ENCODE measurements at places on chromosomes 1 and 21.

GRCh38 chr1:210908257-210908656, 225.7 kb downstream of the KCNH1 start:
- no peak for DNase-seq

DNA sequence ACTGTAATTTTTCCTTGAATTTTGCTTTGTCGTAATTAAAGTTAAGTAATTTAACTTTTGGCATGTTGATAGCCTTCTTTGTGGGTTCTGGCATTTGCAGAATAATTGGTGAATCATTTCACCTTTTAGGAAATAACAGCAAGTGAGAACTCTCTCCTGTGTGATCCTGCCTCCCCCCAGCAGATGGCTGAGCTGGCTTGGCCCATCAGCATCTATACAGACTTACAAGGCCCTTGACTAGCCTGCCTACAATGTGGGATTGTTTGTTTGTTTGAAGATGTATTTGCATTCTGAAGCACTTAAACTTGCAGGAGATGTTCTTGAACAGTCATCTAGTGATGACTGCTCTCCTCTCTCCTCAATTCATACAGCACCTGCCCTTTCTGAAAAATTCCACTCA, 55.9 kb downstream of the MACO1 start:
- DNase-seq: peak; percentile 75

- DNase-seq: no peak
These were observed 28.7 kb upstream of the FASLG start for GRCh38 chr1:172630056-172630818.

GRCh38 chr1:53140451-53140850, 2.0 kb downstream of the SLC1A7 start:
- DNase-seq: no peak

- no peak for DNase-seq
These were observed 214.8 kb downstream of the RERE start for GRCh38 chr1:8602471-8603219.

- no peak for DNase-seq
These were observed 41.7 kb upstream of the GPR153 start for GRCh38 chr1:6302568-6302967.

GRCh38 chr21:35249636-35250035, 200.5 kb upstream of the RUNX1 start:
- DNase-seq: no peak

GRCh38 chr1:182608845-182609610, 4.8 kb upstream of the RGS16 start:
- no peak for DNase-seq

- no peak for DNase-seq
These were observed 31.5 kb downstream of the COL18A1 start for GRCh38 chr21:45436351-45437065.

DNA sequence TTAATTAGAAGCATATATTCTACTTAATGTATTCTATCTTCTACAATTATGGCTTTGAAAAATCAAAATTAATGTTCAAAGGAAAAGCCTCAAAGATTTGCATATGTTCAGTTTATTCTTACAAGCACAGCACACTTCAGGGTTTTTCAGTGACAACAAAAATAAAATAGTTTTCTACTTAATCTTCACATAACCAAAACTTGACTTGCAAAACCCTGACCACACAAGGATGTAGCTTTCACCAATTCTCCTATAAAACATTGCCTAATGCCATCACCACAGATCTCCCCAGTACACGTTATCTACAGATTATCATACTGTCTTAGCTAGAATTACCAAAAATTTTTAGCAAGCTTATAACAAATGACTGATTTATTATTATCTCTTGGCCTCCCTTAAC, 23.3 kb downstream of the LPAR3 start:
- DNase-seq: no peak

GRCh38 chr1:149937759-149938158, 1.1 kb upstream of the MTMR11 start:
- DNase-seq: no peak

DNA sequence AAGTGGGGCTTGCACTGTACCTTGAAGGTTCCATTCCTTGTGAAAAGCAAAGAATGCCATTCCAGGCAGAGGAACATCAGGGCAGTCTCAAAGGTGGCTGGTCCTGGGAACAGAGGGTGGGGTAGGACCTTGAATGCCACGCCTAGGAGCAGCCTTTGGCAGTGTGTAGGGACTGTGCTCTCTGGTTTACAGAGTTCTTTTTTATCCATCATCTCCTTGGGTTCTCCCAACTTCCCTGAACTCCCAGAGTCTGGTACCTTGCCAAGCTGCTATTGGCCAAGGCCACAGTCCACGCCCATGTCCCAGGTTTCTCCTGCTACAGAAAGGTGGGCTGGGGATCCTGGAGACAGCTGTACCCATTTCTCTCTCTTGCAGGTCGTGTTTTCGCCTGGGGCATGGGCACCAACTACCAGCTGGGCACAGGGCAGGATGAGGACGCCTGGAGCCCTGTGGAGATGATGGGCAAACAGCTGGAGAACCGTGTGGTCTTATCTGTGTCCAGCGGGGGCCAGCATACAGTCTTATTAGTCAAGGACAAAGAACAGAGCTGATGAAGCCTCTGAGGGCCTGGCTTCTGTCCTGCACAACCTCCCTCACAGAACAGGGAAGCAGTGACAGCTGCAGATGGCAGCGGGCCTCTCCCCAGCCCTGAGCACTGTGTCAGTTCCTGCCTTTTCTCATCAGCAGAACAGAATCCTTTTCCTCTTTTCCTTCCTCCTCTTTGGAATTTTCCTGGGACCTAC, 15.3 kb upstream of the TRNAU1AP start:
- no peak for DNase-seq

- no peak for DNase-seq
These were observed 25.5 kb upstream of the CITED4 start for GRCh38 chr1:40887652-40888051.

- DNase-seq: no peak
These were observed 51.4 kb downstream of the RHBG start for GRCh38 chr1:156420205-156421061.

DNA sequence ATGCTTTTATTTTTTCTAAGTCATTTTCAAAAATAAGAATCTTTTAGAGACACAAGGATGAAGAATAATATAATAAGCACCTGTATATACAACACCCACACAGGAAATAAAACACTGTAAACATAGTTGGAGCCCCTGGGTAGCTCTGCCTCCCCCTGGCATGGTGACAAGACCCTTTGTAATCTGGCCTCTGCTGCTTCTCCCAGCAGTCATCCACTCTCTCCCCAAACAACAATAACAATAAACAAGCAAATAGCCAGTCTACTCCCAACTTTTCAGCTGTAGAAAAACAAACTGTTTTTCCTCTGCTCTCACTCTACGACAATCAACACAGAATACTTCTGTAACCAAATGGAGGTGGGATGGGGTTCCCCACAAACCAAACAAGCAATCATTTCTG, 110.1 kb downstream of the CSMD2 start:
- DNase-seq: no peak

DNA sequence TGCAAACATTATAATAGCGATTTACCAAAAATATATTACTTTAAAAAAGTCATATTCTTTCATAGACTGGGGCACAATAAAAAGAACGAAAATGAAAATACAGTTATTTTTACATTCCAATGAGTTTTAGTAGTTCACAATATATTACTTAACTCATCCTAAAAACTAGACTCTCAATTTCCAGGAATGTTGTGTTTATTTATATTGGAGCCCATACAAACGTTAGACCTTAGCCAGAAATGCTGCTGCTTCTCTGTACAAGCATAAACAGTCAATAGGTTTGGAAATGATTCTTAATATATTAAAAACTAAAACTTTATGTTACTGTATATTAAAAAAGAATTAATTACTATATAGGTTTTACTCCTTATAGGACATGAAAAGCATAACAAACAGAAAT, 302.3 kb downstream of the BRINP3 start:
- no peak for DNase-seq

GRCh38 chr1:218584418-218585155, 239.5 kb downstream of the TGFB2 start:
- DNase-seq: no peak

DNA sequence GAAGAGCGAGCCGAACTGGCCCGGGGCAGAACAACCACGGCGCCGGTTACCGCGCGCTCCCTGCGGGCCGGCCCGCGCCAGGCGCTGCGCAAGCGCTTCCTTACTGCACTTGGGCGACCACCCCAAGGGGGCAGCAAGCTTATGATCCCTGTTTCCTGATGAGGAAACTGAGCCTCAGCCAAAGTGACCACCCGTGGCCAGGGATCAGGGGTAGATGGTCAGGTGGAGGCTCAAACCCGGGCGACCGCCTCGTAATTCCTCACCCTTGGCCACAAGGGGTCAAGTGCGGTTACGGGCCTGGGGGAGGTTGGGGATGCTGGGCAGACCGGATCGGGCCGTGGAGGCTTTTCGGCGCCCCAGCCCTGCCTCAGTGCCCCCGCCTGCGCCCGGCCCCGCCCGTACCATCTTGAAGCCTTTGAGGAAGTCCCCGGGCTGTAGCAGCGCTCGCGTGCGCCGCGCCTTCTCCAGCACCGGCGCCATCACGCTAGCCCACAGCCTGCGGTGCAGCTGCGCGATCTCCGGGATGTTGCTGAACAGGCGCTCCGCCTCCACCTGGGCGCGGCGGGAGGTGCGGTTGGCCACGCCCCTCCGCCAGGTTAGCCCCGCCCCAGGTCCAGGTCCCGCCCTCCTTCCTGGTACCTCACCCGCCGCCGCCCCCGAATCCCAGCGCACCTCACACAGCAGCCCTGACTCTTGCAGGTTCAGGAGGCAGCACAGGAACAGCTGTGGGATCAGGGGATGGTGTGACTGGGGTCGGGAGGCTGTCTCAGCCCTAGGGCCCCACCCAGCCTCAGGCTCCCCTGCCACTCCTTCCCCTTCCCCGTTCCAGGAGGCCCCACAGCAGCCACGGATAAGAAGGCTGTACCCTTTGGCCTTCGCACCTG, 5.4 kb upstream of the TNFRSF25 start:
- DNase-seq: no peak

- no peak for DNase-seq
These were observed 15.1 kb upstream of the C1orf87 start for GRCh38 chr1:60088620-60089155.

DNA sequence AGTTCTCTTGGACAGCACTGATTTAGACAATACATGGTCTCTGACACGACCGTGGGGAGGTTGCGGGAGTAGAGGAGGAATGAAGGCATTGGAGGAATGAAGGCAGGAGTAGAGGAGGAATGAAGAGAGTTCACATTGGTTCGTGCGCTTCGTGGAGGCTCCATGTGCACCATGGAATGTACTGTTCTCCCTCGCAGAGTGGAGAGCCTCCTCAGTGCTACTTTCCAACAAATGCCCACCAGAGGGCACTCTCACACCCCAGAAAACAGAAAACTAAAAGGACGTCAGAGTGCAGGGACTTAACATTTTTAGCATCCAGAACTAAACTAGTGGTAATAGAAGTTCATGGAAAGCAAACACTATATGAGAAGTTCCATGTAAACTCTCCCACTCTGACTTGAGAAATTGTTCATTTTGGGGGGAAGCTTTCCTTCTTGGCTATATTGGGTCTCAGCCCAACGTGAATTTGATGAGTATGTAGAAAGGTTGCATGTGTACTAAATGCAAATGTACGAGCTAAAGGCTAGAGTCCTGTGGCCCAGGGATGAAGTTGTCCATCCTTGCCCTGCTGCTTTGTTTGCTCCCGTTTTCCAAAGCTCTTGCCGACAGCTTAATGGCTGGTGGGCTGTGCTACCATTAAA, 211.6 kb downstream of the LMX1A start:
- DNase-seq: peak; percentile 48

- no peak for DNase-seq
These were observed 12.1 kb upstream of the ADAMTSL4 start for GRCh38 chr1:150536836-150537731.

GRCh38 chr1:59027177-59027576, 243.3 kb upstream of the JUN start:
- DNase-seq: no peak

- DNase-seq: peak; percentile 34
These were observed 628.4 kb upstream of the TMPRSS15 start for GRCh38 chr21:19031953-19032352.

- DNase-seq: no peak
These were observed 42.9 kb upstream of the DNAJC6 start for GRCh38 chr1:65266476-65266875.

GRCh38 chr1:3292051-3292722, 162.3 kb upstream of the ARHGEF16 start:
- no peak for DNase-seq

GRCh38 chr1:107648071-107648470, 316.9 kb downstream of the VAV3 start:
- DNase-seq: peak; percentile 47

GRCh38 chr1:74317663-74318062, 82.5 kb downstream of the TNNI3K start:
- no peak for DNase-seq
